ENCODE measurements at places on chromosomes 6 and 20.
A peak's percentile ranks its signal among the peaks of the same experiment; 100 is the strongest.

GRCh38 chr6:103268335-103268734 is 1591.4 kb downstream of the HACE1 start:
- DNase-seq: no peak

DNA sequence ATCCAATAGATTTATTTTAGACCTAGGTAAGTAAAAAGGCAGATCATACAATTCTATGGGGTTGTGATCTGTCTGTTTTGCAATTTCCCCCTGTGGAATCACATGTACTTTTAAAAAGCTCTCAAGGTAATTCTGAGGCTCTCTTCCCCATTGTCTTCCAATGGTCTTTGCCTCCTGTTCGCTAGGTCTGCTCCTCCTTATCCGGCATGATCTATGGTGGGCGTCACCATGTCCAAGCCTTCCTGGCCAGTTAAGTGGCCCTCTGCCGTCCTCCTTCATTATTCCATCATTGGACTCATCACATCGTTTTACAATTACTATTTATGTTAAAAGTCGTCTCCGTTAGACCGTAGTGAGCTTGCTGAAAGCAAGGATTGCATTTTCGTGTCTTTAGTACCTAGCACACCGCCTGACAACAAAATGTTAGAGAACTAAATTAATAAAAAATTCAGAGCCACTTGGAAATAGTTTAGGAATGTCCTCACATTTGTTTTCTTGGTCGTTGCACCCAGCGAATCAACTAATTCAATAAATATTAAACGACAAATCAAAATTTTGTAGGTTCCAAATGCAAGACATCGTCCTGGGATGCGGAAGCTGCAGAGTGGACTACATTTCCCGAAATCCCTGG is 2.2 kb upstream of the STXBP5 start:
- DNase-seq: peak; percentile 25

DNA sequence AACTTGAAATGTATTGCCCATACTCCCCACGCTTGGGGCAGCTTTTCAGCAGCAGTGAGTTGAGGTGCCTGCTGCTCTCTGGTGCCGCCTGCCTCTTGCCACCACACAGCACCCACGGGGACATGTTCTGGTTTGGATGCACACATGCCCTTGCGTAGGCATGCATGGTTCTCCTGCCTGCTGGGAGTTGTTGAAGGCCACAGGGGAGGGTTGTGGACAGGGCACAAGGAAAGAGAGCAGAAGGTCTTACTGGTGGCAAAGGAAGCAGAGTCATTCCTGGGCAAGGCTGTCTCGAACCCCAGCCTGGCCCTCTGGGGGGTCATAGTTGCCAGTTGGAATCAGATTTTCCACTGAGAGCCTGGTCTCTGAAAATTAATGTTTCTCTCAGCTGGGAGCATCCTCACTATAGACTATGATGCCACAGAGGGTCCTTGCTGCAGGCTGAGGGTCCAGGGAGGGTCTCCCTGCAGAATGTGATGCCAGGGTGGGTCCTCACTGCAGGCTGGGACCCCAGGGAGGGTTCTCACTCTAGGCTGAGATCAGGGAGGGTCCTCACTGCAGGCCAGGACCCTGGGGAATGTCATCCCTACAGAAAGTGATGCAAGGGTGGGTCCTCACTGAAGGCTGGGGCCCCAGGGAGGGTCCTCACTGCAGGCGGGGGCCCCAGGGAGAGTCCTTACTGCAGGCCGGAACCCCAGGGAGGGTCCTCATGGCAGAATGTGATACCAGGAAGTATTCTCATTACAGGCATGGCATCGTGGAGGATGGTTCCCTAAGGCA is 59.2 kb downstream of the TOX2 start:
- no peak for DNase-seq

DNA sequence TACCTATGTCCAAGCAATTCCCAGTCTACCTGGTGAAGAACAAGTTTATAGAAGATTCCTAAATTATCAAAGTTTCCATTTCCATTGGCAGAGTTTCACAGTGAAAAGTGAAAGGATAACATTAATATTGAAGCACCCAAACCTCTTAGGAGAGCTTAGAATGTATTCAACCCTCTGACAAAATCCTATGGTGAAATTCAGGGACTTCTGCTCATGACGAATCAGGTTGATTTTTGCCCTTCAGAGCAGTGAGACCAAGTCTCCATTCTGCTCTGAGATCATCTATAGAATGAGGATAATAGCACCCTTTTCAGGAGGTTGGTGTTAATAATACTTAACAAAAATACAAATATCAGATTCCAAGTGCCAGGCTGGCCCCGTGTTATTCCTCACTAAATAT is 15.5 kb downstream of the SERPINB1 start:
- no peak for DNase-seq

DNA sequence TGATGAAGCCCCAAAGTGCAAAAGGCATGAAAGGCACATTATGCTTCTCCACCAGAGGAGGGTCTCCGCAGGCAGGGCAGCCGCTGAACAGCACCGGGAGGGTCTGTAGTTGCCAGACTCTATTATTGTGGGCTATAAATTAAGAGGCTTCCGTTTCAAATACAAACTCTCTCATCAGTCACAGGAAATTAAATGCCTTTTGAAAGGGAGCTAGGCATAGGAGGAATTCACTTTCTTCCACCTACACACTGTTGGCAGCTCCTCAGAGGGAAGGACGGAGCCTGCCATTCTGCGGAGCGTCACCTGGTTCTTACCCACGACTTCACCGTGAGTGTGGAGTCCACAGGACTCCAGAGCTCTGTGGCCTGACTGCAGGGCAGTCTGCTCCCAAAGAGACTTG is 140.8 kb upstream of the AGPAT4 start:
- no peak for DNase-seq

- DNase-seq: no peak
Observed at GRCh38 chr6:56144538-56145324, 102.6 kb downstream of the COL21A1 start.

GRCh38 chr6:36333931-36334725 is 2.6 kb downstream of the BNIP5 start:
- DNase-seq: no peak

GRCh38 chr20:4472906-4473305 is 248.8 kb upstream of the PRND start:
- no peak for DNase-seq

- DNase-seq: no peak
Observed at GRCh38 chr20:56409956-56410355, 2.1 kb upstream of the CASS4 start.

DNA sequence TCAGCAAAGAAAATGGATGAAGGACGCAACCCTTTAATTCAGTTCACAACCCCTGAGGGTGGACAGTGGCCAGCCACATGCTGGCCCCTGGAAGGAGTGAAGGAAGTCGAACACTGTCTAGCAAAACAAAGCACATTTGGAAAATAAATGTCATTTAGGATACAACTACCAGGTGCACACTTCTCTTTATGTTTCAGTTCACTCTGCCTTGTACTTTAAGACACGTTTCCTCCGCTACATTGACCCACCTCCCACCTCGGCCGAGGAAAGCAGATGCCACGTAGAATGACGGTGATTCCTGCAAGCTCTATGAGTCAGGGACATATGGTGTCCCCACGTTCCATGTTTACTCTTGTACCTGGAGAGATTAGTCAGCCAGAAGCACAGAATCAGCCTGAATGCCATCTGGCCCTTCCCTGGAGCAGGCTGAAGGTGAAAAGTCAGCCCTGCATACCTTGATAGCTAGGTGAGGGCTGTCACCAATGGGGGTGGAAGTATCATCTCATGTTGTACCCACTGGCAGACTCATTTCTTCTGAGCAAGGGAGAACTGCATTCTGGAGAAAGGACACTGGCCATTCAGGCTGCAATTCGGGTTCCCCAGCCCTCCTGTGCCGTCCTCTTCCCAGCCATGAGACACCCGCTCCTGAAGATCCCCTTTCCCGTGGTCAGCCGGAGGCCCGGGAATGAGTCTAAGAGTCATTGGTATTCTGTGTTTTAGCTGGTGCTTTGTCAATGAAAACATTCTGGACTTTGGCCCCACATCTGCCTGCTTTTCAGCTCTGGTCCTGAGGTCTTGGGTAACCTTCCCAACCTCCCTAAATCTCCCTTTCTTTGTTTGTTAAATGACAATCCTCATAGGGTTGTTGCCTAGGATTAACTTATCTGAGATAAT is 60.6 kb downstream of the FOXA2 start:
- DNase-seq: no peak

DNA sequence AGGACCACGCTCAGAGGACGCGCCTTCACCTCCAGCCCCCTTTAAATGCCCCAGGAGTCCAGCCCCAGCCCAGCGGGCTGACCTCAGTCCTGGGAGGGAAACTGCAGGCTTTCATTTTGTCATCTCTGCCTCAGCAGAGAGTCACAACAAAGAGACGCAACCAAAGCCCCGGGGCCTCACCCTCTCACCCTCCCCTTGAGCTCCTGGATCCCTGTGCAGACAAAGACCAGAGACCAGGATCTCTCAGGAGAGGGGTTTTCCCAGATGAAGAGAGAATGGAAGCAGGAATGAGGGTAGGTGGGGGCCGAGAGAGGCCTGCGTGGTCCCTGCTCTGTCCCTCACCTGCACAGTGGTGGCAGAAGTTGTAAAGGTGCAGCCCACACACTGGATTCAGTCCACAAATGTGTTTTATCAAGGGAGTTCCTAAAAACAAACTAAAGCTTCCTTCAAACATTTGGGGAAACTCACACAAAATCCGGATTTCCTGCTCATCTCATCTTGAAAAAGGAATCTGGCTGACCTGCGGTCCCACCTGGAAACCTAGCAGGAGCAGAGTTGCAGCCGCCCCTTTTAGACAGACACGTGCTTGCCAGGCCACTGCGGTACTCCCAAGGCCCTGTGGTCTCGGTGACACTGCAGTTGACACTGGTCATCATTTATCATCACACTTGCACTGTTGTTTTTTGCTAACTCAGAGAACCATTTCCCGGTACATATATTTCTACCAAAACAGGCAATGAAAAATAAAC is 27.1 kb downstream of the PTGIS start:
- DNase-seq: no peak

- DNase-seq: no peak
Observed at GRCh38 chr6:112237595-112237994, 16.8 kb downstream of the LAMA4 start.

DNA sequence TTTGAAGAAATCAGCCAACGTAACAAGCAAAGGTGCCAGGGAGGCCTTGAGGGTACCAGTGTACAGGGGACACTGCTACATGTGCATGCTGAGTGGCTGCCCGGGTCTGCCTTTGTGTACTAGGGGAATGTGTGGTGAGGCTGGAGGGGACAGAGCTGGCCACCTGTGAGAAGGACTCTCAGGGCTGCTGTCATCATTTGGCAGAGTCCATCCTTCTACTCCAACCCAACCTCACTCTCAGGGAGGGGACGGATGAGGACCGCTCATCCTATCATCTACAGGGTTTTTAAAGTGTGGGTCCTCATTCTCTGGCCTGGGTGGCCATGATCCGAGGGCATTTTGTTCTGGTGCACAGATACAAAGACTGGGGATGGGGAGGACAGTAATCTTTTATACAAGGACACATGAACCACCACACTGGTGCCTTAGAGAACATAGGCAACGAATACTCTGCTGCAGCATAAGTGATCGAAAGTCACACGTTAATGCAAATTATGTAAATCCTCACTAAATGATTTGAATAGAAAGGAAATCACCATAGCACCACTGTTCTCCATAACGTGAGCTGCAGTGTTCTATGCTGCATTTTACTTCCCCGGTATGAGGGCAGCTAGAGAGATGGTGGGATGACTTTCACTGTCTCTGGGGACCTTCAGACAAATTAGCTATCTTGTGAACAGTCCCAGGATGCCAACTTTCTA is 181.4 kb downstream of the GMPR start:
- no peak for DNase-seq

- DNase-seq: no peak
Observed at GRCh38 chr20:24649787-24650490, 180.5 kb downstream of the SYNDIG1 start.

GRCh38 chr20:31674895-31675827 is 37.4 kb downstream of the COX4I2 start:
- DNase-seq: peak; percentile 86

GRCh38 chr6:142367501-142368018 is 65.8 kb downstream of the ADGRG6 start:
- DNase-seq: no peak

GRCh38 chr6:36542041-36542440 is 5.2 kb downstream of the STK38 start:
- no peak for DNase-seq

GRCh38 chr6:93823489-93823888 is 404.1 kb upstream of the EPHA7 start:
- DNase-seq: no peak

- no peak for DNase-seq
Observed at GRCh38 chr6:21955053-21955595, 341.7 kb downstream of the PRL start.

DNA sequence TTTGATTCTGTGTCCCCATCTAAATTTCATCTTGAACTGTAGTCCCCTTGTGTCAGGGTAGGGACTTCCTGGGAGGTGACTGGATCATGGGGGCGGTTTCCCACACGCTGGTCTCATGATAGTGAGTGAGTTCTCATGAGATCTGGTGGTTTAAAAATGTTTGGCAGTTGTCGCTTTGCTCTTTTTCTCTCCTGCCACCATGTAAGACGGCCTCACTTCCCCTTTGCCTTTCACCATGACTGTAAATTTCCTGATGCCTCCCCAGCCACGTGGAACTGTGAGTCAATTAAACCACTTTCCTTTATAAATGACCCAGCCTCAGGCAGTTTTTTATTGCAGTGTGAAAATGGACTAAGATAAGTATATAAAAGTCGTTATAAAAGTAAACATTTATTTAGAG is 80.5 kb upstream of the SGK1 start:
- peak; percentile 49 for DNase-seq

GRCh38 chr20:51801122-51801822 is 1.0 kb downstream of the SALL4 start:
- DNase-seq: peak; percentile 10

DNA sequence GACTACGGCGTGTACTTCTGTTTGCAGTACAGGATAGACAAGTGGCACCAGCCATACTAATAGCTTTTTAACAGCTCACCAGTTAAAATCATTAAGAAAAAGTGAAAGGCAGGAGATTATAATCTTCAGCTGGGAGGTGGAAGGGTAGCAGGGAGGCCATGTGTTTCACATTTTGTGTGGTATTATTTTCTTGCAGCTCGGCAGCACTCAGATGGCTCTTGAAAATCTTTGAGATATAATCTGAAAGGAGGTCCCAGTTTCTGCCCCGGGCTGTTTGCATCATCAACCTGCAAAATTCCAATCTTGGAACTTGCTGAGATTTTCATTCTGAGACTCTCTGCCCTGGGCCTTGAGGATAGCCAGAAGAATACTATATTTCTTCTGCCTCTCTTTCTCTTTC is 87.5 kb upstream of the HDAC2 start:
- no peak for DNase-seq

GRCh38 chr20:21360705-21361104 is 36.6 kb downstream of the NKX2-4 start:
- no peak for DNase-seq

DNA sequence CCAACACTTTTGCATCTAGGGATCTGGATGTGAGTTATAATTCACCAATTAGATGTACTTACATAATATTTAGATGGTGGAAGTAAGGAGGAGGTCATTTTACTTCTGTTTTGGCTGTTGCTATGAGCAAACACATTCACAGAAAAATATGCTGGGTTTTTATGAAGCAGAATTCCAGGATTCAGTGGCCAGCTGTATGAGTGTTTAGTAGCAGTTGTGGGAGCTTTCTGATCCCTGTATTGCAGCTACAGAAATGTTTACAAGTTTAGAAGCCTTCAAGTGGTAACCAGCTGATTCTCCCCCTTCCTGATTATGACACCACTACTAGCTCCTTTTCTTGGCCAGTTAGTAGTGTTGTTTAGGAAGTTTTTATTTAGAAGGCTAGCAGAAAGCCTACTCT is 177.0 kb downstream of the TENT5A start:
- DNase-seq: no peak

GRCh38 chr6:14612016-14612980 is 494.7 kb downstream of the CD83 start:
- DNase-seq: no peak
